ENCODE measurements at places on chromosomes 11 and 22.
A peak's percentile ranks its signal among the peaks of the same experiment; 100 is the strongest.

DNA sequence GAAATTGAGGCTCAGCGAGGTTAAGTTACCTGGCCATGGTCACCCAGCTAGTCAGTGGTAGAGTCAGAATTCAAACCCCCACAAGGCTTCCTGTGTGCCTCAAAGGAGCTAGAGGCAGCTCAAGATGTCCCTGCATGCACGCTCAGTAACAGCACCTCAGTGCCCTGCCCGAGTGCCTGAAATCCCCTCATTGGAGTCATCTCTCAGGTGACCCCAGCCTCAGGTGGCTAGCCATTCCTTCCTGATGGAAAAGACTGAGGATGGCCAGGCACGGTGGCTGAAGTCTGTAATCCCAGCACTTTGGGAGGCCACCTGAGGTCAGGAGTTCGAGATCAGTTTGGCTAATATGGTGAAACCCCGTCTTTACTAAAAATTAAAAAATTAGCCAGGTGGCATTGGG, 36.9 kb downstream of the LIF start:
- no peak for DNase-seq

GRCh38 chr11:61828379-61828628, 204 bp downstream of the FADS2 start:
- DNase-seq: no peak

GRCh38 chr11:23573429-23573828, 713.2 kb upstream of the CCDC179 start:
- DNase-seq: no peak

- no peak for DNase-seq
Observed at GRCh38 chr11:62280452-62280851, 10.5 kb downstream of the SCGB2A2 start.

DNA sequence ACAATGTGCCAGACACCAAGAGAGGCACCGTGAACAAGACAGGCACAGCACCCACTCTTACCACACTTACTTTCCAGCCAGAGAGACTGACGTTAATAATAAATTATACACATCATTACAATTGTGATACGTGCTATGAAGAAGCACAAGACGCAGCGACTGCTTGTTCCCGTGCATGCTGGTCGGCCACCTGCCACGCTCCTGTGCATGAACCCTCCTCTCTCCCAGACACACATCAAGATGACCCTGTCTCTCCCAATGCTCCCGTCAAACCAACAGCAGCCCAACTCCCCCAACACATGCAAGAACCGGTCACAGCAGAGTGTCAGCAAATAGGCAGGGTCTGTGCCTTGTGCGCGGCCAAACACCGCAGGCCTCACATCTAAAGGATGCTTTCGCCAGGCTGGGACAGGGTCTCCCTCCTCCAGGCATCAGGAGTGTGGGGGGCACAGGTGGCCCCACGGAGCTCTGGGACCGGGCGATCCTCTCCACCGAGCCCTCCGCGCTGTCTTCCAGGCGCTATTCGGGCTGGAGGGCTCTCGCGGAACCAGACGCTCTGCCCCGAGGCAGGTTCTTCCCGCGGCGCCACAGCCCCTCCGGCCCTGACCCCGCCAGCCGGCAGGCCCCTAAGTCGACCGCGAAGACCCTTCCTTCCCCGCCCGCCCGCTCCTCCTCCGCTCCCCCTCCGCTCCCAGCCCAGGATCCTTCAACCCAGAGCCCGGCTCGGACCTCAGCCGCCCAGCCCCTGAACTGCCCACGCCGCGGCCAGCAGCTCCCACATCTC, 533 bp downstream of the SERGEF start:
- peak; percentile 60 for DNase-seq

- DNase-seq: no peak
Observed at GRCh38 chr11:47916361-47916841, 64.0 kb upstream of the PTPRJ start.

- DNase-seq: no peak
Observed at GRCh38 chr11:92692826-92693546, 276.5 kb upstream of the MTNR1B start.

GRCh38 chr11:32884770-32885384, 7.7 kb upstream of the QSER1 start:
- DNase-seq: no peak

- DNase-seq: no peak
Observed at GRCh38 chr11:128618603-128619002, 31.2 kb upstream of the ETS1 start.

GRCh38 chr11:81222491-81222890, 1511.2 kb downstream of the FAM181B start:
- no peak for DNase-seq

- no peak for DNase-seq
Observed at GRCh38 chr11:117654281-117655255, 142.4 kb downstream of the DSCAML1 start.

- DNase-seq: no peak
Observed at GRCh38 chr11:36578458-36578857, 10.7 kb downstream of the RAG1 start.

DNA sequence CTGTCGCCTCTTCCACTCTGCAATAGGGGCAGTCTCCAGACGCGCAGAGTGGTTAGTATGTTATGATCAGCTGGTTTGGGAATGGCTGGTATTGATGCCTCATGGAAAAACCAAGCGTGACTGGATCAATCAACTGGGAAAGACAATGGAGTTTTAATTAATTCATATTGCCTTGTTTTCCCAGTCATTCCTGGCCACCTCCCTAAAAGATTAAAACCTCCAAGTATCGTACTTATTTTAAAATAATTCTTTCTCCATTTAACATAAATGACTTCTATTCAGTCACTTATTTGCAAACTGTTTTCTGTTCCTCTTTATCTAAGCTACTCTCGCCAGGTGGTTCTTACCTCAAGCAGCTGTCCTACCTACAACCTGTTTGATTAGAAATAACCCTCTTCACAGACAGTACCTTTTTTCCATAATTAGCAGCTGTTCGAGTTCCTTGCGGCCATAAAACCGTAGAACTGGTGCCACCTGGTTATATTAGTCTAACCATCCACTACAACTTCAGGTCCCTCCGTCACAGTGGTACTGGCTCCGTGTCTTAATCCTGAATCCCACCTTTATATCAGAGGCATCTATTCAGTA, 898 bp downstream of the ZNF215 start:
- DNase-seq: no peak

DNA sequence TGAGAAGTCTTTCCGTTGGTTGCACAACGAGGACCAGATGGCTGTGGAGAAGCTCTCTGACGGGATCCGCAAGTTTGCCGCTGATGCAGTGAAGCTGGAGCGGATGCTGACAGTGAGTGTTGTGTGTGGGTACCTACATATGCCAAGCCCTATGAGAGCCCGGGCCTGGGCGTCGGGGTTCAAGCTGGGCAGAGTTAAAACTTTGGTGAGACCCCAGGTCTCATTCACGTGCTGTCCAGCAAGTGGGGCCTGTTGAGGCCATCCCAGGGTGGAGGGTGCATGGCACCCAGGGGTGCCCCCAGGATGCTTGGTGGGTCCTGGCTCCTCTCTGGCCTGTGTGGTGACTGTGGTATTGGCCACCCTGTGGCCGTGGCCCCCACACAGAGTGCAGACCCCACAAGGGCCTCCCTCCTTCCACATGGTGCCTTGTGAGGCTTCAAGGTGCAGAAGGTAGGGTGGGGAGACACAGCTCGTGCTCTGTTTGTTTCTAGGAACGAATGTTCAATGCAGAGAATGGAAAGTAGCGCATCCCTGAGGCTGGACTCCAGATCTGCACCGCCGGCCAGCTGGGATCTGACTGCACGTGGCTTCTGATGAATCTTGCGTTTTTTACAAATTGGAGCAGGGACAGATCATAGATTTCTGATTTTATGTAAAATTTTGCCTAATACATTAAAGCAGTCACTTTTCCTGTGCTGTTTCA, 12.8 kb downstream of the GATD1 start:
- no peak for DNase-seq

- DNase-seq: no peak
Observed at GRCh38 chr11:8330404-8330803, 66.7 kb upstream of the LMO1 start.

DNA sequence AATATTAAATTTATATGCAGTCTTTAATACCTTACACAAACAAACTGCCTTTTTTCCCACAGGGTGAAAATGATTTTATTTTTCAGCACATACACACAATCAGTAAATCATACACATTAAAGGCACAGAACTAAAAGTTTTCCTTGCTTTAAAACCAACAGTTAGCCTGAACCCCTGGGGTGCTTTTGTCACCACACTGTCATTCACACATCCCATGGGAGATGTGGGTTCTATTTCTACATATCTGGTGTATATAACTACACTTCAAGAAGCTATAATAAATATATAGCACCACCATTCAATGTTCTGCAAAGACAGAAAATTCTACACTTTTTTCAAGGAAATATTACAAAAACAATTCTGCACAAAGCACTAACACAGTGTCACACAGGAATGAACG, 197.0 kb downstream of the GUCY1A2 start:
- no peak for DNase-seq

DNA sequence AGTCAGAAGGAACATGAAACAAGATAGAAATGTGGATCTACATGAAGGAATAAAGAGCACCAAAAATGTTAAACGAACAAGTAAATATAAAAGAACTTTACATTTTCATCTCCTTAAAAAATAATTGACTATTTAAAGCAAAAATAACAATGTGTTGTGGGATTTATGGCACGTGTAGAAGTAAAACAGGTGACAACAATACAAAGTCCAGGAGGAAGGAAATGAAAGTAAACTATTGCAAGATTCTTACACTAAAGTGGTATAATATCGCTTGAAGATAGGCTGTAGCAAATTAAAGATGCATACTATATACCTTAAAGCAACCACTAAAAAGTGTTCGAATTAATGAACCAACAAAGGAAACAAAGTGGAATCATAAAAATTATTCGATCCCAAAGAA, 5.5 kb downstream of the VPS37C start:
- DNase-seq: no peak

DNA sequence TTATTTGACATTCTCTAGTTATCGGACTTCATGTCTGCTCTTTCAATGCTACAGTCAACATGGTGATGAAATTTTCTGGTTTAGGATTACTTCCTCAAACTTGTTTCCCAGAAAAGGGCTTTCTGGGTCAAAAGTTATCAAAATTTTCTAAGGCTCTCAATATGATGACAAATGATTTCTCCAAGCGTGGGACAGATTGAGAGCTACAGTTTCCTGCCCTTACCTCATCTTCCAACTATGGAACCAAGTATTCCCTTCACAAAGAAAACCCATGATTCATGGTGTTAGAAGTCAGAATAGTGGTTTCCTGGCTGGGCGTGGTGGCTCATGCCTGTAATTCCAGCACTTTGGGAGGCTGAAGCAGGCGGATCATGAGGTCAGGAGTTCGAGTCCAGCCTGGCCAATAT, 17.8 kb downstream of the MYO18B start:
- no peak for DNase-seq

DNA sequence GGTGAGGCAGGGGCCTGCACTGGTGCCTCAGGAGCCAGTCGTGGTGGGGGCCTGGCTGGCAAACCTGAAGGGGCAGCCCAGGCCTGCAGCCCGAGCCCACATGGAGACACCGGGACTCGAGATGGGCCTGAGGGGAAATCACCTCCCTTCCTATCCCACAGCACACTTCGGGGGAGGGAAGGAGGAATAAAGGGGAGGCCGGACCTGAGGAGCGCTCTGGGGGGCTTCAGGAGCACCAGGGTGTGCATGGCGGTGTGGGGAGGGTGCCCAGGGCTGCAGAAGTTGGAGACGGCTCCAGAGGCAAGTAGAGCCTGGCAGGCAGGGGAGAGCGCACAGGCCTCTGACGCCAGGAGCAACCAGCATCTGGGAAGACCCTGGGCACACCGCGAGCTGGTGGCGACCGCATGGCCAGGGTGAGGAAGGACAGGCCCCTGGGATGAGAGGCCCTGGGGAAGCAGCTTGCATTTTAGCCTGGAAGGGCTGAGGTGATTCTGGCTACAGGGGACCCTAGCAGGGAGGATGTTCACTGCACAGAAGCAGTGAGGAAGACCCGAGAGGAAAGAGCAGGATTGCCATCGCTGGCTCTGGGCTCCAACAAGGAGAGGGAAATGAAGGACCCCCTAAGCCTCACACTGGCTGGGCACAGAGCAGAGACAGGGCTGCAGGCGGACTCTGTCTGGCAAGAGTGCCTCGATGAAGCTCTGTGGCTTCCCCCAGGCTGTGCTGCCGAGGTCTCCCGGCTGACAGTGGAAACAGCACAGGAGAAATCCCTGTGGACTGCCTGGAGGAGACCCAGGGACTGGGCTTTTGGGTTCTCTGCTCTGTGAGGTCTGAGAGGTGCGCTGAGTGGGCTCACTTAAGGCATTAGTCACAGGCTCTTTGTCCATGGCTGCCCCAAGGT, 457.7 kb downstream of the BRD1 start:
- DNase-seq: no peak

GRCh38 chr22:33659448-33659847, 260.8 kb downstream of the LARGE1 start:
- no peak for DNase-seq

GRCh38 chr22:43897751-43898261, 6.0 kb upstream of the PNPLA5 start:
- DNase-seq: no peak

- no peak for DNase-seq
Observed at GRCh38 chr11:18288911-18289310, 22.8 kb downstream of the SAA1 start.

GRCh38 chr11:119493712-119494111, 70.7 kb upstream of the THY1 start:
- peak; percentile 65 for DNase-seq

DNA sequence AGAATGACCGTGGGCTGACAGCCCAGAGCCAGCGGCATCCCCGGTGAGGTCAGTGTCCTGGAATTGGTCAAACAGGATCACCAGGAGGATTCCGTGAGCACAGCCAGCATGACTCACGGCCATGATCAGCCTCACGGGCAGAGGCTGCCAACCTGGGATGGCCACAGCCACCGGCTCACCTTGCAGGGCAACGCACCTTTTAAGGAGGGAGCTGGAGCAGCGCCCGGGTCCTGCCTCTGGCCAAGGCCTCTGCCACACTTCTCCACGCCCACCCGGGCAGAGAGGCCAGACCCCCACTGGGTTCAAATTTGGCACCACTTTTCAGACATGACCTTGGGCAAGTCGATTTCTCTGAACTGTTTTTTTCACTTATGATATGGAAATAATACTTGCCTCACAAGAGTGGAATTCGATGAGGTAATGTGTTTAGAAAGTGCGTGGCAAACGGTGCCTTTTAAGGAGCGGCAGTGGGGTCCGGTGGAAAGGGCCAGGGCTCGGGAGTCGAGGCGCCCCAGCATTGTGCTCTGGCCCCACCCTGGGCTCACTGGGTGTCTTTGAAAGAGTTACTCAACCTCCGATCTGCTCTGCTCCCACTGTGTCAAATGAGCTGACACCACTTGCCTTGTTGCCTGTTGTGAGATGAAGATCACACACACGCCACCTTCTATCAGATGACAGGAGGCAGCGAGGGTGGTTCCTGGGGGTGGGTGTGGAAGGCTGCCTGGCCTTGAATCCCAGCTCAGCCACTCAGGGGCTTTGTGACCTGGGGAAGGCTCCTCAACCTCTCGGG, 16.0 kb downstream of the TXN2 start:
- peak; percentile 62 for DNase-seq

GRCh38 chr11:111422494-111423249, 43.6 kb upstream of the POU2AF1 start:
- peak; percentile 83 for DNase-seq
